ENCODE measurements at places on chromosomes 2 and 18. TPM values are rescaled to one million over a fixed set of nuclear protein-coding genes. Genes with fewer than 3 reads are reported as not detected.
A peak's percentile ranks its signal among the peaks of the same experiment; 100 is the strongest.

DNA sequence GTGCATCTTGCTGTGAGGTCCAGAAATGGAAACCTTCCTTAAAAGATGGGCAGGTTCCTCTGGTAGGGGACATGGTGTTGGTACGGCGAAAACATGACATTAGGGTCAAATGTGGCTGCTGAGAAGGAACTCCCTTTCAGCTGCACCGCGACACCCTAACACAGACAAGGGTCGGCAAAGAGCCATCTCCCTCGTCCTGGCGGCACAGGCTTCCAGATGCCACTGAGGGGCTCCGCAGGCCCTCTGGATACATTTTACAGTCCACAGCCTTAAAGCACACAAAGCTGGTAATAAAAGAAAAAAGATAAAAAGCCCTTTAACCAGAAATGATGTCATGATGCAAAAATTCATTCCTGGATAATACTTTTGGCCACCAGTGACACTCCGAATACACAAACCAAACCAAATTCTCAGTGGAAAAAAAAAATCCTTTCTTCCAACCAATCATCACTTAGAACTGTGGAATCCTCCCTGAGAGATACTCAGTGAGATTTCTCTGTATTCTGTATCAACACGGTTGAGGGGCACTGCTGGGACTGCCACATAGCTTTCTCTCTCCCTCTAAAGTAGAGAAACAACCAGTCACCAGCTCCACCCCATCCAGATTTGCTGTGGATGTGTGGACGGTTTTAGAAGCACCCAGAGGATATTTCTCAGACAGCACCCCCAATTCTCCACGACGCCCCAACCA lies 174.8 kb downstream of the HDAC4 start:
- H3K36me3 ChIP-seq = peaks cover 12% of the 10 kb centered on the region
- H3K4me1 ChIP-seq = peaks cover 76% of the 10 kb centered on the region
- peak overlapping the region; percentile 67 for H3K27ac ChIP-seq
- no peak overlapping the region for H3K4me3 ChIP-seq
- no peaks in the 10 kb centered on the region for H3K27me3 ChIP-seq
- DNase-seq = peak; percentile 64

The MARCHF7 gene
- total RNA-seq = 141 TPM

The PARD3B gene
- 30.6 TPM for total RNA-seq

The VWC2L gene
- total RNA-seq = 17.1 TPM
